ENCODE measurements at places on chromosomes 4 and X.

GRCh38 chr4:132809298-132810032 is 339.6 kb upstream of the PCDH10 start:
- DNase-seq, result no peak

- no peak for DNase-seq
Observed at GRCh38 chr4:110586131-110586850, 36.6 kb downstream of the PITX2 start.

DNA sequence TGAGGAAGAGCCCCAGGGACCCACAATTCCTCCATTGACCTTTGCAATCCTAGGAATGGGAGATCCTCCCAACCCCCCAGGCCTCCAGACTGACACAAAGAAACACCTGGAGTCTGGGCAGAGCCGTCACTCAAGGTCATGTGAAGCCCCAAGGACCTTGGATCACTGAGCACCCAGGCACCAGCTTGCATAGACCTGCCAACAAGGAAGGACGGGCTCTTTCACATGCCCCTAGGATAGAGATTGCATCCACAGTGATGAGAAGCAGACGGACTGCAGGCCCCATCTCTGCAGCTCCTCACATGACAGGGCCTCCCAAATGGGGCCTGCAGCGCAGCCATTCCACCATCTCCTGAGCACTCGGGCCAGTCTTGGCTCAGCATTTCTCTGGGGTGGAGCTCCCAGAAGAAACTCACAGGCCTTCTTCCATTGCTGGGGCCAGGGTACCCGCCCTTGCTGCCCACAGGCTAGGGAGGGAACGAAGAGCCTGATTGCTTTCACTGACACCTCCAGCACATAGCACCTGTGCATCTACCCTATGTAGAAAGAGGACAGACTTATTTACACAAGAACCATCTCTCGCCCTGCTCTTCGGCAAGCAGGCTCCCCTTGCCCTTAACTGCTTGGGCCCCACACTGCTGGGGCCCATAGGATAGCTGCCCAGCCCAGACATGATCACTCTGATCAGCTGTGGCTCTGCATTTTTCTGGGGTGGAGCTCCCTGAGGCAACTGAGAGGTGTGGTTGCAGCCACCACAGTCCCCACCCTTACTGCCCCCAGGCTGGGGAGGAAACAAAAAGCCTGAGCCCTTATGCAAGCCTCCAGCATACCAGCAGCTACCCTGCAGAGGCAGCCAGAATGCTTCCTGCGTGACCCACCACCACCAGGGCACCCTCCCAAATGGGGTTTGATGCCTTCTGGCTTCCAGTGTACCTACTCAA is 185.7 kb upstream of the ZCCHC13 start:
- no peak for DNase-seq

- no peak for DNase-seq
Observed at GRCh38 chr4:90128961-90129495, 1.8 kb downstream of the CCSER1 start.

DNA sequence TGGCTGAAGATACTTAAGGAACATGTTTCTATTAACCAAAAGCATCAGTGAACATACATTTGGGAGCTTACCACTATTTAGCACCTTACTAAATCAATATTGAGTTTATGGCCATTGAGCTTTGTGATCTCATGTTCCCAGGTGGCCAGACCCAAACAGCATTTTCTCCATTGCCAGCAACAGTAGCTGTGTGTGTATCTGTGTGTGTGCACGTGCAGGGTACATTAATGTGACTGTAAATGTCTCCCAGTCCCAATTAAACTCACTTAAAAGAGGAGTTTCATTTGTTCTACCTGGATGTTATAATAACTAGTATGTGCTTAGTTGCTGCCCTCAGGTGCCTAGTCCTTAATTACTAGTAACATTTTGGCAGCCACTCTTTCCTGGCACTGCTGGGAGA is 282.4 kb downstream of the NR3C2 start:
- no peak for DNase-seq

GRCh38 chr4:140309124-140309870 is 64.1 kb upstream of the SCOC start:
- DNase-seq, result no peak

DNA sequence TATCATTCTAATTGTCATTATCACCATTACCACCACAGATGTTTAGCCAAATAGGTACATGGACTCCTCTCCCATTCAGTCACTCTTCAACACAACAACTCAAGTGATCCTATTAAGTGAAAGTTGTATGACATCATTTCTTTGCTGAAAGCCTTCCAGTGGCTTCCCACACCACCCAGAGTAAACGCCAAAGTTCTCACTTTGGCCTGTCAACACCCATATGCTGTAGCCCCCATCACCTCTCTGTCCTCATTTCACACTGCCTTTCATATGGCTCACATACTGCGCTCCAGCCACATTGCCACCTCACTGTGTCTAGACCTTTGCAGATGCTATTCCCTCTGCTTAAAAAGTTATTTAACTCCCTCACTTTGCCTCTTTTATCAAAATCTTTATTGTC is 682.3 kb downstream of the ADGRL3 start:
- no peak for DNase-seq

GRCh38 chrX:103919270-103919637 is 43.2 kb upstream of the TMSB15B start:
- DNase-seq, result peak; percentile 39

DNA sequence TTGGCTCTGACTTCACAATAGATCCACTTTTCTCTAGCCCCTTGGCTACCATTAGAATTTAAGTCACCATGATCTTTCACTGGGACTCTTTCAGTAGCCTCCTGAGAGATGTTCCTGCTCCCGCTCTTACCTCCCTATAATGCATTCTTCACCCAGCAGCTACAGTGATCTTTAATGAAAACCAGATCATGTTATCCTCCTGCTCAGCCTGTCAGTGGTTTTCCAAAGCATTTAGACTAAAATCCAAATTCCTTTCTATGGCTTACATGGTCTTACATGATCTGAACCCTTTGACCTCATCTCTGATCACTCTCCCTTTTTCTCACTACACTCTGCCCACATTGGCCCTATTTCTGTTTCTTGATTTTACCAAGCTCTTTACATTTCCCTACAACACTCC is 18.3 kb upstream of the RPS6KA3 start:
- DNase-seq, result no peak

GRCh38 chr4:85406185-85406584 is 68.8 kb upstream of the ARHGAP24 start:
- DNase-seq, result no peak

GRCh38 chr4:102780476-102781144 is 19.8 kb upstream of the MANBA start:
- no peak for DNase-seq

Measured in CD4-positive, alpha-beta T cell treated with Interleukin-4 for 1 hour (primary cell).